ENCODE measurements at places on chromosomes 2 and 18.

DNA sequence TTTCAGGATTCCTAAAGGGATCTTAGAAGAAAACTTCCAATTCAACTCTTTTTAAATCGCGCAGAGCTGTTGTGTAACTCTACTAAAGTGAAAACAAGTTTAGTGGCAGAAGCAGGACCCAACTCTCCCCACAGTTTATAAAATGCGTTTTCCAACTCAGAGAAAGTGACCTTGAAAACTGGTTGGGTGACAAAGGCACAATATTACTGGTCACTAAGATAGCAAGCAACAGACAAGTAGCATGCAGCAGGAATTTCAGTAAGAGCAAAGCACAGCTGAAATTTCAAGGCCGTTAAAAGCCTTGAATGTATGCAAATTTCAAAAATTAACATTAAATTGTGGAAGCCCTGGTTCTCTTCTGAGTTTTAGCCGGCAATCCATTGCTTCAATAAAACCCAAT, 66.9 kb downstream of the STK39 start:
- DNase-seq: no peak

GRCh38 chr2:60213865-60214625, 339.4 kb downstream of the BCL11A start:
- no peak for DNase-seq

- no peak for DNase-seq
These were observed 5.6 kb downstream of the CEP192 start for GRCh38 chr18:12996661-12997292.

DNA sequence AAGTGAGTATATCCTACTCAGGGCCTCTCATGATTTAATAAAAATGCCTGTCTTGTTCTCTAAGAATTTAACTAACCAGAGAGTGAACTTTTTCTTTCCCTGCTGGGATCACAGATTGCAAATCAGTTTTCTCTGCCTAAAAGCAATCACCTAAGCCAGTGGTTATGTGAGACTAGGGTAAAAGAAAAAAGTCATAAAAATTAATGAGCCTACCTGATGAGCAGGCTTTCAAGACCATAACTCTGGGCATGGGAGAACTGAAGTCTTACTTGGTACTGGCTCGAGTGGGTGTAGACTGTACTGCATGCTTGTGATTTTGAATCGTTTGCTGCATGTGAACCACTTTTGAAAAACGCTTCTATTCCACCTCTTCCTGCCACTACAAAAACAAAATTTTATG, 1677.0 kb upstream of the LRRTM1 start:
- no peak for DNase-seq

DNA sequence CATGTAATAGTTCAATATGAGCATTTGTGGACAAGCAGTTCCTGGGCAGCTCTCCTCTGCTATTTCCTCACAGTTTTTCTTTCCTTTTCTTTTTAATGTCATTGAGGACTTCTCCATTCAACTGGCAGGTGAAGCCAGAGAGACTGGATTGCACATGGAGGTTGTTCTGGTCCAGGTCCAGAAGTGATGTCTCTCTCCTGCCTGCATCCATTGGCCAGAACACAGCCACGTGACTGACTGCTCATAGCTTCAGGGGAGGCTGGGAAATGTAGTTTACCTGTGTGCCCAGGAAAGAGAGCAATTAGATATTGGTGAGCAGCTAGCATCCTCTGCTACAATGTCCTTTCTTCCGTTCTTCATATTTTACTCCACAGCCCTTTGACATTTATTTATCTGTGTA, 20.2 kb upstream of the ADAM23 start:
- DNase-seq: no peak

- DNase-seq: no peak
These were observed 55.5 kb upstream of the SLC16A14 start for GRCh38 chr2:230124235-230124634.

- DNase-seq: no peak
These were observed 121.2 kb downstream of the SATB2 start for GRCh38 chr2:199336546-199336945.

Data from stimulated activated CD8-positive, alpha-beta memory T cell treated with anti-CD3 and anti-CD28 coated beads, Interleukin-4, amount 100 ng/mL, for 1 hour (primary cell).